NCI-H1930 (cell line): ENCODE measurements at places on chromosomes 12 and 14.

- no peak for DNase-seq
Observed at GRCh38 chr12:39618701-39619100, 902 bp downstream of the ABCD2 start.

GRCh38 chr12:11855983-11856374 is 206.5 kb downstream of the ETV6 start:
- DNase-seq, result no peak

DNA sequence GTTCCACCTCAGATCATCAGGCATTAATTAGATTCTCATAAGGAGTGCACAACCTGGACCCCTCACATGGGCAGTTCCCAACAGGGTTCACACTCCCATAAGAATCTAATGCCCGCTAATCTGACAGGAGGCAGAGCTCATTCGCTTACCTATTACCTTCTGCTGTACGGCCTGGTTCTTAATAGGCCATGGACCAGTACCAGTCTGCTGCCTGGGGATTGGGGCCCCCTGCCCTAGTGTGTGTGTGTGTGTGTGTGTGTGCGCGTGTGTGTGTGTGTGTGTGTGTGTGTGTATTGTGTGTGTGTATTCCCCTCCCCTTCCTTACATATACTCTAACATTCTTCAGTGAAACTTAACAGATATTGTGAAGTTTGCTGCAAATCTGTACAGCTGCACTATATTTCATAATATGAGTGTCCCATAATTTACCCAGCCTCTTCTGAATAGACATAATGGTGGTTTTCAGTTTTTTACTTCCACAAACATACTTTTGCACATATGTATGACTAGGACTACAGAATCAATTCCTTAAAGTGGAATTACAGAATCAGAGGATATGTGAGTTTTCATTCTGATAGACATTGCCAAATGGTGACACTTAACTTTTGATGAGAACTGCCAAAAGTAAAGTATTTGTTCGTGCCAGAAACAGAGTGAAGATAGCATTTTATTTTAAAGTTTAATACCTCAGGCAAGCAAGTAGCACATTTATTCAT is 205.2 kb upstream of the EEA1 start:
- DNase-seq, result no peak

- no peak for DNase-seq
Observed at GRCh38 chr12:132428936-132429601, 60.9 kb upstream of the FBRSL1 start.

DNA sequence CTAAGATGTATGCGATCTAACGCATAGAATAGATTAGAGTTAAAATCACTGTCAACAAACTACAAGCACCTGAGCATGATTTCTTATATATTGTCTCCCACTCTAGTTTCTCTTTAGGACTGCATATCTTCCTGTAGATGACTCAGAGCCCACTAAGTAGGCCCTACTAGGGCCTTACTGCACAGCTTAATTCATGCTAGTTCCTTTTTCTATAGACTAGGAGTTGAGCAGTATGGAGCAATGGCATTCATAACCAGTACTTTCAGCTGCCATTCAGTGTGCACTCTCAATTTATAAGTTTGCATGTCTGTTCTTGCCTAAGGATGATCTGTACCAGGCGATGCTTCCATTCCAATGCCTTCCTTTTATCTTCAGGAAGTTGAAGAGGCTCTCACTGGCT is 103.5 kb downstream of the METTL25 start:
- no peak for DNase-seq

DNA sequence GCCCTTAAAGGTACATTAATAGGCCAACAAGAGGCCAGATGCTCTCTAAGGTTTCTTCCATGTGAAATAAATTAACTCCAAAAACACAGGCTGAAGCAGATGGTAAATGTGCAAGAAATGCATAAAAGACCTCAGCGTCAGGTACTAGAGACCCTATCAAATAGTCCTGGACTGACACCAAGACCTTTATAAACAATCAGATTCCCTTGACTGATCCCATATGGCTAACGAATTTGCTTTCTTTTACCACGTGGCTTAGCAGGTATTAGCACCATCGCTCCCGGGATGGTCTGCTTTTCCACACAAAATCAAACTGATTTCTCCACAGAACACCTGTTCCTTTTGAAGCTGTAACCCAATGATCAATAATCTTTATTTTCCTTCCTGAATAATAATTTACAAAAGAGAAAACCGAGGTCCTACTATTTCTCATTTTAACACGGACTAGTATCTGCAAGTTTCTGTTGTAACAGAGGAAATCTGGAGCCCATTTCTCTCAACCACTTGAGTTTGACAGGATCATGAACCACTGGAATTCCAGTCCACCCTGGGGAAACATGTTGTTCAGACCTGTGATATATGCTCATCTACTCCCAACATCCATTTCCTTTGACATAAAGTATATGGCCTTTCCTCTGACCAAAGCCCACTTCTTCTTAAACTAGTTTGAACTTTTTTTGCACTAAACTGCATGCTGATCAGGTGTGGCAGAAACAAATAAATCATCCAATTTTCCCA is 48.2 kb upstream of the DAAM1 start:
- no peak for DNase-seq
